Fibroblast of skin of back (primary cell): ENCODE measurements at places on chromosomes 1 and 21.
A peak's percentile ranks its signal among the peaks of the same experiment; 100 is the strongest.

DNA sequence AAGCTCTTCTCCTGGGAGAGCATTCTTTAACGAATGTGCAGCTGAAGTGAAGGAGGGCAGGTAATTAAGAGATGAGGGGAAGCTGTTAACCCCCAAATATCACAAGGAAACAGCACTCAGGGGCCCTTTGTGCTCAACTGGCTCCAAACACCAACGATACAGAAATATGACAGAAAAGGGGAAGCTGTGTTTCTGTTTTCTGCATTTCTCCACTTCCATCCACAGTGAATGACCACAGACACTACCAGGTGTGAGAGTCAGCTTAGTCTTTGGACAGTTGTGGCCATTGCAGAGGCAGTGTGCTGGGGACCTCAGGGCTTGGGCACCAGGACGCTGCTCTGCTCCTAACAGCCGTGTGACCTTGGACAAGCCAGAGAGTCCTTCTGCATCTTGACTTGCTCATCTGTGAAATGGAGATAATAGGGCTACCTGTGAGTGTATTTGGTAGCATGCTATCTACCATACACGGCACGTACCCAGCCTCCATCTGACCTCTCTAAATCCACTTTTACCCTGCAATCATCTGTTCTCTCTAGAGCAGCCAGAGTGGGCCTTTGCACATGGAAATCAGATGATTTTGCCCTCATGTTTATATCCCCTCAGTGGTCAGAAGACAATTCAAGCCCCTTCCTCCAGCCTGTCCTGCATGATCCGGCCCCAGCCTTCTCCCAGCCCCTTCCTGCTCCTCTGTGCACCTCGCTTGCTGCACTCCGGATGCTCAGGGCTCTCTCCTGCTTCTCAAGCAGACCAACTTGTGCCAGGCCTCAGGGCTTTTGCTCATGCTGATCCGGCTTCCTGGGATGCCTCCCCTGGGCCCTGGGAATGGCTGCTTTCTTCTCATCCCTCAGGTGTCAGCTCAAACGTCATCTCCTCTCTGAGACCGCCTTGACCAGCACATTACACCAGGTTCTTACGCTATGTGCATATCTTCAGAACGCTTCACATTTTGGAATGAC is 4.7 kb upstream of the TINAGL1 start:
- no peak for DNase-seq

DNA sequence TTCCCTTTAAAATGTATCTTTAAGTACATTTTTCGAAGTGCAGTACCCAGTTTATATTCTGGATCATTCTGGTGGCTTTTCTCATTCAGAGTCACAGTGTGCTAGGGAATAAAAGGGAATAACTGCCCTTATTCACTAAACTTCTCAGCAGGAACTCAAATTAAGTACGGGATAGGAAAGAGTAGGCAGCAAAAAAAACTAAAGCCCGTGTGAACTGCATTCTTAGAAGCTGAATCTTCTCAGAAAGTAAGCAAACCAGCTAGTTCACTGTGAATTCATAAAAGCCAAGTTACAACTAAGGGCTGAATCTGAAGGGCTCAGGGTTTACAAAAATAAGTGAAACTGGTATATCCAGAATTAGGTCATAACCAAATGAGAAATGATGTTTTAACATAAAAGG is 22.0 kb downstream of the PRPF38A start:
- peak; percentile 72 for DNase-seq

DNA sequence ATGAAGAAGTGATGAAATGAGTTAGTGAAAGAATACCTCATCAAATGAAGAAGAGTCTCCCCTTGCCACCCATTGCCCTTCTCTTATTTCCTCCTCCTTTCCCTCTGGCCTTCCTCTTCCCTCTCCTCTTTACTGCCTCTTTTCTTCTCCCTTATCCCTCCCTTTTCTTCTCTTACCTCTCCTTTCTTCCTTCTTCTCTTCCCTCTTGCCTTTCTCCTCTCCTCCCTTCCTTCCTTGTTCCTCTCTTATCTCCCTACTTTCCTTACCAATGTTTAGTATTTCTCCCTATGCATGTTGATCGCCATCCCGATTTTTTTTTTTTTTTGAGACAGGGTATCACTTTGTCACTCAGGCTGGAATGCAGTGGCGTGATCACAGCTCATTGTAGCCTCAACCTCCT is 8.8 kb downstream of the MROH7 start:
- no peak for DNase-seq

DNA sequence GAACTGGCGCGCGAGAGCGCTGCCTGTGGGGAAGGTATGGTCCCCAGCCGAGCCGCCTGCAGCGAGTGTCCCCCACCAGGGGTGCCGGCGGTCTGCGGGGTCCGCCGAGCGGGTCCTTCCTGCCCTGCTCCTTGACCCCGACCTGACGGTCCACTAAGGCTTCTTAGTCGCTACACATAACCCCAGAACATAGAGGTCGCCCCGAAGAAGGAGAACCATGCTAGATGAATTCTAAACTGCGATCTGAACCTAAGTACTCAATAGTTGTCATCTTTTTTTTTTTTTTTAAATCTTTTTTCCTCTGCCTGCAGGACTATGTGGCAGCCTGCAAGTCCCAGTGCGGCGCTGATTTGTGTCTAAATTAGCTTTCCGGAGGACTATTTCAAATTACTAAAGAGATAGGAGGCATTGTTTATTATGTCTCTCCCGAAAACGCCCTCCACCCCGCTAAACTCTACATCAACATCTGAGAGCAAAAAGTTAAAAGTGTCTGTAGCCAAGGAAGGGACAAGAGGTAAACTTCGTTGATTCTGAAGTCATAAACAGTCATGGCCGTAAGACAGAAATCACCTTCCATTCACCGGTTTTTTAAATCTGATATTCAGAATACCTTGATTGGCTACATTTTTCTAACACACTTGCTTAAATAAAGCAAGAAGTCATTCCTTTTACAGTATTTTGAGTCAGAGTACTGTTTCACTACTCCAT is 476 bp downstream of the AXDND1 start:
- peak; percentile 9 for DNase-seq

DNA sequence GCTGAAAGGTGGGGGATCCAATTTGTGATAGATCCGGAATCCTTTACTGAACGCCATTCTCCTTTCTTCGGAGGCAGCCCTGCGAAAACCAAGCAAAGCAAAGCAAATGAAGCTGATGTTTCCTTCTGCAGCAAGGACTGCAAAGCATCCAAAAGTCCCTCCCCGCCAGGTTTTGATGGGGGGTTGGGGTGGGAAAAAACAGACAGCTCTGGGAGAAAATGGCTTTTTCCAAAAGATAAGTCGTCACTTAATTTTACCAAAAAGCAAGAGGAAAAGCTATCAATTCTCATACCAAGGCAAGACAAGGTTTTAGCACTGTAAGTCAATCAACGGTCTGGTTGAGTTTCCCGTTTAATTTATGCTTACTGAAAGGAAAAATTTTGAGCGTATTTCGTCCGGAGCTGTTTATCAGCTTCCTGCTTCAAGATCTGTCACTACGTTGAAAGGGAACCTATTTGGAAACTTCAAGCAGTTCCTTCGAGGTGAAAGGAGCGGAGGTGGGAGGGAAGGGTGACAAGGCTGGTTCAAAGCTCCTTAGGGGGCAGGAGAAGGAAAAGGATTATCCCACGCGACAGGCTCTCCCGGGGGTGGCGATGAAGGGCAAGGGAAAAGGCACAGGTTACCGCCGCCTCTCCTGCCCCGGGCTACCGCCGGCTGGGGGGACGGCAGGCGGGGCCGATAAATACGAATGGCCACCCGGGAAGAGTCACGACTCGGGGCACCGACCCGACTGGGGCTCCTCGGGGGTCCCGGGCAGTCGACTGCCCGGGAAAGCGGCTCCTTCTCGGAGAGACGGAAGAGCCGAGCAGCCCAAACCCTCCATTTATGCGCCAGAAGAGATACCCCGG is 750 bp downstream of the SYNJ1 start:
- DNase-seq = peak; percentile 28
